ENCODE measurements at places on chromosomes 7 and 10.
A peak's percentile ranks its signal among the peaks of the same experiment; 100 is the strongest.

- no peak for DNase-seq
These were observed 14.6 kb downstream of the PLAU start for GRCh38 chr10:73925539-73925938.

- DNase-seq: no peak
These were observed 53.9 kb upstream of the HABP2 start for GRCh38 chr10:113498997-113499396.

- DNase-seq: no peak
These were observed 53.5 kb downstream of the SNX10 start for GRCh38 chr7:26345202-26345601.

- no peak for DNase-seq
These were observed 141.3 kb downstream of the GRK5 start for GRCh38 chr10:119348516-119349240.

- DNase-seq: no peak
These were observed 314.1 kb downstream of the THSD7A start for GRCh38 chr7:11517853-11518252.

GRCh38 chr7:1689311-1689710, 19.2 kb downstream of the ELFN1 start:
- no peak for DNase-seq

DNA sequence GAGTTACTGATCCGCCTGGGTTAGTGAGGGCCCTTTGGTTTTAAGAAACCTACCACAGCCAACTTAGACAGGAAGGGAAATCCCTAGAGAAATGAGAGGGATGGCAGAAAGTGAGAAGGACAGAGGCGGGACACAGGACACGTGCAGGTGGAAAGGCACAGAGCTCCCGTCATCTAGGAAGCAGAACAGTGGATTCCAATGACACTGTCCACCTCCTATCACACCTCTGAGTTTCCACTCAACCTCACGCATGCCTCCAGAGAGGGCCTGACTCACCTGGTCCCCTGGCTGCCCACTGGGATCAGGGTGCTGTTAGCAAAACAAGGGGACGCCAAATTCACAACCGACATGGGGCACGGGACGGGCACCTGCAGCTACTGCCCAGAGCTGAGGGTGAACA, 26.3 kb downstream of the CPXM2 start:
- DNase-seq: no peak

GRCh38 chr7:108805808-108806397, 236.2 kb downstream of the DNAJB9 start:
- DNase-seq: no peak

GRCh38 chr10:71974489-71975021, 10.4 kb downstream of the CHST3 start:
- peak; percentile 69 for DNase-seq

- no peak for DNase-seq
These were observed 122.7 kb downstream of the TRRAP start for GRCh38 chr7:99000904-99001465.

DNA sequence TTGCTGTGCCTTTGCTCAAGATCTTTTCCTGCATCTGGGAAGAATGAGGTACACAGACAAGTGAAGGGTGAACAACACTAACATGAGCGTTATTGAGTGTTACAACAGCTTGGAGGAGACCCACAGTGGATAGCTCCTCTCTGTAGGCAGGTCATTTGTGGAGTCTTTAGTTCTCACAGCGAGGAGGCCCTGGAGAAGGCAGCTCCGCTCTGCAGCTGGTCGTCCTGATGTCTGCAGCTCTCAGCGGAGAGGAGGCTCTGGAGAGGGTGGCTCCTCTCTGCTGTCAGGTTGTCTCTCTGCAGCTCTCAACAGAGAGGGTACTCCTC, 7.0 kb upstream of the DYNC2I1 start:
- no peak for DNase-seq

- DNase-seq: no peak
These were observed 80.8 kb downstream of the SEC23IP start for GRCh38 chr10:119973281-119973680.

All from stimulated activated CD4-positive, alpha-beta T cell treated with anti-CD3 and anti-CD28 coated beads, Interleukin-1b, Interleukin-23, amount 100 ng/mL, for 48 hours (primary cell).